KG1 (cell line): ENCODE measurements at places on chromosomes 11 and 22.

DNA sequence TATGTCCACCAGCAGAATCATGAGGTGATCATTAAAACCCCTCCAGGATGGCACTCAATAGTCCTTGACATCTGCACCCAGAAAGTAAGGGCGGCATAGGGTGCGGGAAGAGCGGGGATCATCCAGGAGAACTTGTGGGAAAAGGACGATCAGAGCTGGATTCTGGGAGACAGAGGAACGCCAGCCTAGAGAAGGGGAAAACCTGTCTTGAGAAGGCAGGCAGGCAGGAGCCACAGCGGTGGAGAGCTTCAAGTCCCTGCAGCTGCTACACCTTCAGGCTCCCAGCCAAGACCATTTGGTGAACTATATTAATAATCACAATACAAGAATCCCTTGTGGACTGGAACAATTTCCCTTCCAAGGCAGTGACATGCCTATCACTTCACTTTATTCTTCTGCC is 134.3 kb downstream of the BUD13 start:
- no peak for DNase-seq

- no peak for DNase-seq
Observed at GRCh38 chr11:27470166-27470565, 2.4 kb downstream of the LGR4 start.

GRCh38 chr11:35013514-35014233 is 97.3 kb downstream of the PDHX start:
- no peak for DNase-seq

GRCh38 chr11:100629671-100630070 is 57.4 kb upstream of the ARHGAP42 start:
- DNase-seq, result no peak

- no peak for DNase-seq
Observed at GRCh38 chr11:107043242-107044006, 25.1 kb upstream of the GUCY1A2 start.

GRCh38 chr11:126466236-126467045 is 111.0 kb downstream of the ST3GAL4 start:
- no peak for DNase-seq

- no peak for DNase-seq
Observed at GRCh38 chr22:49103314-49104059, 724.2 kb downstream of the BRD1 start.

DNA sequence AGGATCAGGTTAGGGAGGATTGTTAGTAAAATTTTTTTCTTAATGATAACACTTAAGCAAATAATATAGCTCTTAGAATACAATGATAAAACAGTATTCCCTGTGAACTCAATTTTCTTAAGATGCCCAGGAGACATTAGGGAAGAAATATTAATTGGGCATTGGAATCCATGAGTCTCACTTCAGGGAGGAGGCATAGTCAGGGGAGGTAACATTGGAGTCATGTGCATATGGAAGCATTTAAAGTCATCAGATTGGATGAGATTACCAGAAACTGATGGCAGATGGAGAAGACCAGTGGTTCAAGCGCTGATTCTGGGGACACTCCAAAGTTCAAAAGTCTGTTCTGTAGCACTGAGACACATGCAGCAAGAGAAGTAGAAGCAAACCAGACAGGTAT is at the start of gene OR9G1:
OR9G1 (plus strand) TSS at position 301 of the 400 bp plus-strand sequence. CDS start 1,293 bp downstream, outside the sequence.
- no peak for DNase-seq

DNA sequence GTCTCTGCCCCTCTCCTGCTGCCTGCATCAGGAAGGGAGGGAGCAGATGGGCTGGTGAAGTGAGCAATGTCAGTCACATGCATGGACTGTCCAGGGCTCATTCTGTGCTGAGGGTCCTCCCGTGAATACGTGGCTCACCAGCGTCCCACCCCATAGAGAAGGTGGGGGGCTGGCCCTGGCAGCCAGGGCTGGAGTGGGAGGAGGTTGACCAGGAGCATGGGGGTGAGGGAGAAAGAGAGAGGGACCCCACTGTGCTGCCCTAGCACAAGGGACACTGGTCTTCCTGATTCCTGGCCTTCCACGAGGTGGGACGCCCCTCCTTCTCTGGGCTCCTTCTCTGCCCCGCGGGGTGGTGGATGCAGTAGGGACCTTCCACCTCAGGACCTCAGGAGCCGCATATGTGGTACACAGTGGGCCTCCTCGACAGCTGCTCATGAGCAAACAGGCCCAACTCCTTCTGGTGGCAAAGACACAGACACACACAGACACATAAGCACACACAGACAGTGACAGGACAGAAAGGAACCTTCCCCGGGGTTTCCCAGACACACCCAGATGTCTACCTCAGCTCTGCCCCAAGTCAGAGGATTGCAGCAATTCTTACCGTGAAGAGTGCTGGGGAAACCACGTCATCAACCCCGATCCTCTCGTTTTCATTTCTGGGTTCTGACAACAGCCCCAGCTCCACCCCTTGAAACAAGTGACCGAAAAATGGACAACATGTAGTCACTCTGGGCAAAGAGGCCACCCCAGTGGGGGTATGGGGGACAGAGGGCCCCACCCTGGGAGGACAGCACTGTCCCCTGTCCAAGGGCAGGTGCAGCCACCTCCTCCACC is 3.6 kb upstream of the APOBEC3A start:
- no peak for DNase-seq

GRCh38 chr11:57031556-57031955 is 42.8 kb downstream of the OR5AK2 start:
- DNase-seq, result no peak

GRCh38 chr11:772429-773390 is 4.6 kb downstream of the GATD1 start:
- DNase-seq, result no peak

DNA sequence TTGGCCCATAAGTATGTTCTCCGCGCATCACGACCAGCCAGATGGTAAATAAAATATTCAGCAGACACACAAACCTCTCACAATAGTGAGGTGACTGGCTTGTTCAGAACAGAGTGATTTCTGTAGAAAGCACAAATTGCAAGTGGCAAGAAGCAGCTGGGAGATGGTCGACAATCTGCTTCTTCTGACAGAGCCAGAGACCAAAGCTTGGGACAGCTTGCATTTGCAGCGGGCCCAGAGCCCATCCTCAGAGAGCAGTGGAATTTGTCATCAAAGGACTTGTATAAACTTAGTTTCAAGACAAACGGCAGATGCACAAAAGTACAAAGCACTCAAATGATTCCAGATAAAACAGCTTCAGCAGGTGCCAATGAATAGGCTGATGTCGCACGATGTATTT is 7.6 kb upstream of the GALNT18 start:
- DNase-seq, result no peak

DNA sequence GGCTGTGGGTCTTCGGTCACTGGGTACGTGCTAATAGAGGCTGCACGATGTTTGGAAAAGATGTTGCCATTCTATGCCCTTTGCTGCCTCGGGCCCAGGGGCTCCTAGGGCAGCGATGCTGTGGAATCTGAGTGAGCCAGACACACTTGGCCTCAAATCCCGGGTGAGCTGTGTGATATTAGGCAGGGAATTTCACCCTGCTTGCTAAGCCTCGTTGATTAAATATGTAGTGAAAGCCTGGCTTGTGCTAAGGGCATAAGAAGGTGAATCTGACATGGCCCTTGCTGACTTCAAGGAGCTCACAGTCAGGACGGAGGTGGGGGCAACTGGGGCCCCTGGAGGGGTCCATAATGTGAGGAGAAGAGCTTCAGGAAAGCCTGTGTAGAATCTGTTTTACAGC is 5.4 kb upstream of the HMOX1 start:
- no peak for DNase-seq

DNA sequence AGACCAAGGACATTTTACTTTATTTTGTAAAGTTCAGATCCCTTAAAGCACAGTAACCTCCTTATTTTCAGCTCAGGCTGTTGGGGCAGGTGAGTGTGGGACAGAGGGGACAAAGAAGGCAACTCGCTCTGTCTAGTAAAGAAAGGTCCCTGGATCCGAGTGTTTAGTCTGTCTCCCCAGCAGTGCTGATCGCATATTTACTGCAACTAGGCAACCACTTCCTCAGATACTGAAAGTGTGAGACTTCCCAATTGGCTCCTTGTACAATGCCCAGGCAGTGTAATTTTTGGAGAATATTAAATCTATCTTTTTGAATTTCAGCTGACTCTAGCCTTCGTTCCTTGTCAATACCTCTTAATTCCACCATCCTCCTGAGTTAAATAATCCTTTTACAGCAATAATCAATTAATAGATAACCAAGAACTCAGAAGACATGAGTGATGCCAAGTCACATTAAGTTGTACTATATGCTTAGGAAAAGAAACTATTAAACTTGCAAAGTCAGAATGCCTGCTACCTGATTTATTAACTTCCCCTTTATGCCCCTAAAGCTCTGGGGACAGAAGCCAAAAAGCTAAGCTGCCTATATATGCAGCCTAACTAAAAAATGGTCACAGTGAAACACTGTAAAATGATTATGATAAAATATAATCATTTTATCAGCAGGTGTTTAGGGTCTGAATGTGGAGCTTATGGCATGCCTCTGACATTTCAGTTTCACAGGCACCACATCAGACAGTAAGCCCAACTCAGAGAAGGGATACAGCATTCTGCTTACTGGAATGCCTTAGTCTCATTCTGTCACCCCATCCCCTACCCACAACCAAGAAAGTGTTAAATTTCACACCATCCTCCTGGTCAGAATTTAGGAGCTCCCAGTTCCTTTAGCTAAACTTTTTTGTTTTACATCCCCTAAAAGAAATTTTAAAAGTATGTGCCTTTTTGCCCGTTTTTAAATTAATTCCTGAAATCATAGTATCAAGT is 138.7 kb downstream of the TRIM44 start:
- peak; percentile 9 for DNase-seq

- no peak for DNase-seq
Observed at GRCh38 chr11:118156531-118157185, 4.0 kb upstream of the SCN4B start.

DNA sequence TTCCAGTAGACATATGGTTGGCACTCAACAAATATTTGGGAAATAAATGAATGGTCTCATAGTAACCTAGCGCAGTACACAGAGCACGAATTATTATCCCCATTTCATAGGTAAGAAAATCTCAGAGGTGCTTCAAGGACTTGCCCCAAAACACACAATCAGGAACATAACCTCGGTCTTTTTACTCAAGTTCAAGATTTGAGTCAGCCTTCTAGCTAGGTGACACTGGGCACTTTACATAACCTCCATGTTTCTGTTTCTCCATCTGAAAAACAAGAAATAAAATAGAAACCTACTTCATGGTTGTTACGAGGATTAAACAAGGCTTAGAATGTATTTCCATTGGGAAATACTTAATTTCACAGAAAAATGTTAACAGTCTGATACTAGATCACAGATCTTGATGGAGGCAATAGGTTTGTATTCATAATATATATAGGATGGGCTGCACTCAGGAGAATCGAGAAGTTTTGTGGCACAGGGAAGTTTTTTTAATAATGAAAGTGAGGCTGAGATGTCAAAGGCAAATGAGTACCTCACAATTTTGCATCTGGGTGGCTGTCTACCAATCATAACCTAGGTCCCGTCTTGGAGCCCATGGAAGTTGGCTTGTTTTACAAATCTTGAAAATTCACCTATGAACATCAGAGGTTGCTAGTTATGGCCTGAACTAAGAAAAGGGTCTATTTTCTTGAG is 147.4 kb upstream of the ZC3H12C start:
- DNase-seq, result no peak

- DNase-seq, result no peak
Observed at GRCh38 chr22:44802071-44802700, 49.8 kb downstream of the ARHGAP8 start.

GRCh38 chr22:44159221-44159620 is 21.5 kb upstream of the PARVG start:
- no peak for DNase-seq

DNA sequence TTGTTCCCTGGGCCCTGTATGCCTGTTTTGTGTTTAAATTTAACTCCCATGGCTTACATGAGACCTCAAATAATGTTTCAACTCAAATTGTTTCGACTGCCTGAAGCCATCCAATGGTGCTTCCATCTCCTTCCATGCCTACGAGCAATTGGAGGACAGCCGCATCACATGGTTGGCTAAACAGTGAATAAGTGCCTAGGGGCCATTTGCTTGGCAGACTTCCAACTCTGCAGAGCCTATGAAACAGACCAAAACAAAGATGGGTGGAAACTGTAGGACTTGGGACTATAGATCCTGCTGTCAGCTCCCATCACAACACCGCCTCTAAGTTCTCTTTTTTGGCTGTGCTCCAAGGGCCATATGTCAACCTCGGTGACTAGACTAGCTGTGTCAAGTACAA is 84.1 kb downstream of the PARVA start:
- no peak for DNase-seq

DNA sequence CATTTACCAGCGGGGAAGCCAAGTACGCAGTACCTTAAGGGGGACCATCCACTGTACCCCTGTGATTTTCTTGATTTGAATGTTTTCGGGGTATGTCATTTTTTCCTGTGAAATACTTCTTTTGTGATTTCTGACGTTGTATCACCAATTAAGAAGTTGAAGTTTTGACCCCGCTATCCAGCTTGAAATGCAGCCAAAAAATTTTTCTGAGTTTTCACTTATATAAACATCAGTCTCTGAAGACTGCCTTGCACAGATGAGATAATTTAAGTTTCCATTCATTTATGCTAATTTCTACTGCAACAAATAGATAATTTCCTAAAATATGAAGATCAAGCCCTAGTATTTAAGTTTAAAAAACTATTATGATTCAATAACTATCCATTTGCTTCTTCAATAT is 20.0 kb downstream of the CTSC start:
- no peak for DNase-seq

GRCh38 chr11:73652046-73652730 is 5.8 kb downstream of the PLEKHB1 start:
- DNase-seq, result no peak

- no peak for DNase-seq
Observed at GRCh38 chr11:27347359-27348339, 15.4 kb downstream of the CCDC34 start.

GRCh38 chr22:39123751-39124581 is 26.9 kb downstream of the APOBEC3H start:
- DNase-seq, result no peak

- DNase-seq, result no peak
Observed at GRCh38 chr11:103077554-103077953, 14.4 kb downstream of the DCUN1D5 start.

DNA sequence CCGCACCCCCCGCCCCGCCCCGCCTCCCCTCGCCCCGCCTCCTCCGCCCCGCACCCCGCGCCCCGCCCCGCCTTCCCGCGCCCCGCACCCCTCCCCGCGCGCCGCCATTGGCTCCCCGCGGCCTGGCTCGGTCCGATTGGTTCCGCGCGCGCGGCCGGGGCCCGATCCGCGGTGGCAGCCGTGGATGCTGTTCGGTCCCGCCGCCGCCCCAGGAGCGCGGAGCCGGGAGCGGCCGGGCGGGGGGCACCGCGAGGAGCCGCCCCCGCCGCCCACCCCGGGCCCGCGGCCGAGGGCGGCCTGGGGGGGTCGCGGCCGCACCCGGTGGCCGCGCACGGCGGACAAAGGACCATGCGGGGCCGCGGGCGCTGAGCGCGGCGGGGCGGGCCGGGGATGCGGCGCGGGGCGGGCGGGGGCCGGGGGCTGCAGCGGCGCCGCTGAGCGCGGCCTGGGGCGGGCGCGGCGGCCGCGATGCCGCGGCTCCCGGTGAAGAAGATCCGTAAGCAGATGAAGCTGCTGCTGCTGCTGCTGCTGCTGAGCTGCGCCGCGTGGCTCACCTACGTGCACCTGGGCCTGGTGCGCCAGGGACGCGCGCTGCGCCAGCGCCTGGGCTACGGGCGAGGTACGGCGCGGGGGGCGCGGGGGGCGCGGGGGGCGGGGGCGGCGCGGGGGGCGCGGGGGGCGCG is at the start of gene B4GALNT4:
B4GALNT4 (plus strand) TSS at position 164 of the 683 bp plus-strand sequence; CDS start at position 469, 305 bp downstream.
- no peak for DNase-seq
